ENCODE measurements at places on chromosomes 4 and X. TPM values are rescaled to one million over a fixed set of nuclear protein-coding genes. Genes with fewer than 3 reads are reported as not detected.

DNA sequence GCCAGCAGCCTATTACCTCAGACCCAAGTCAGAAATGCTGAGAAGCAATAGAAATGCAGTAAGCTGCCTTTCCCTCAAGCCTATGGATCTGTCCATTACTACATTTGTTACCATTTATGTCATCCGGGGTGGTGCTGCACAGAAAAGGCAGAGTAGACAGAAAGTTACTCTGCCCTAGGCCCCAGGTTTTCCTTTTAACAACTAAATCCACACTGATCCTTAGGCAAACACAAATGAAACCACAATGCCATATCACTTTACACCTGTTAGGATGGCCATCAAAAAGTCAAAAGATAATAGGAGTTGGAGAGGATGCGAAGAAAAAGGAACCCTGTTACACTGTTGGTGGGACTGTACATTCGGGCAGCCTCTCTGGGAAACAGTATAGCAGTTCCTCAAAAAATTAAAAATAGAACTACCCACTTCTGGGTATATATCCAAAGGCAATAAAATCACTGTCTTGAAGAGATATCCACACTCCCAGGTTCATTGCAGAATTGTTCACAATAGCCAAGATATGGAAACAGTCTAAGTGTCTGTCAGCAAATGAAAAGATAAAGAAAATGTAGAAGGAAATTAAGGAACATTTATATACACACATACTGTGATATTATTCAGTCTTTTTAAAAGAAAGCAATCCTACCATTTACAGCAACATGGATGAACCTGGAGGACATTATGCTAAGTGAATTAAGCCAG lies 186.3 kb downstream of the NWD2 start:
- DNase-seq = no peak

The KLHL4 gene
- not detected for total RNA-seq

DNA sequence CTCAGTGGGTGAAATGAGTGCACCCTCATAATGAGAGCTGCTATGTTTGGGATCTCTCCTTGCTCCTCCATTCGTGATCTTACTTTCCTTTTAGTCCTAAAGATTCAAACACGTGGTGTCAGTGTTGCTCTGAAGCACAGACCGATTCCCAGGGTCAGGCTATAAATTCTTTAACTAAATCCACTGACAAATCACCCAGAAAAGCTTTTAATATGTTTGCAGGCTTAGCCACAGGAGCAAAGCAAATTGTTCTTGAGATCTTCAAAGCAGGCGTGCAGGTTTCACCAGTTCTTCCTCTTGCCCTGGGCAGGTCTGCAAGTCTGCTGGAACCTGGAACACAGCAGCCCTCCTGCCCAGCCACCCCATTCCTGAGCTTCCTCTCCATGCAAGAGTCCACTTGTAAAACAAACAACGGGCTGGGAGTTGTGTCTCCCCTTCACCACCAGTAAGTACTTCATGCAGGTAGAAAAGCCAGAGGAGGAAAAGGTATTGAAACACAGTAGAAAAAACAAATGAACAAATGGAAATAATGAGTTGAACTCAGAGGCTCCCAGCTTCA lies 70.1 kb upstream of the ENPP6 start:
- DNase-seq = no peak

- DNase-seq = no peak
Observed at GRCh38 chr4:26785312-26785711, 75.3 kb upstream of the STIM2 start.

GRCh38 chr4:74531963-74532794 lies 87.2 kb downstream of the AREG start:
- DNase-seq = peak; percentile 1

DNA sequence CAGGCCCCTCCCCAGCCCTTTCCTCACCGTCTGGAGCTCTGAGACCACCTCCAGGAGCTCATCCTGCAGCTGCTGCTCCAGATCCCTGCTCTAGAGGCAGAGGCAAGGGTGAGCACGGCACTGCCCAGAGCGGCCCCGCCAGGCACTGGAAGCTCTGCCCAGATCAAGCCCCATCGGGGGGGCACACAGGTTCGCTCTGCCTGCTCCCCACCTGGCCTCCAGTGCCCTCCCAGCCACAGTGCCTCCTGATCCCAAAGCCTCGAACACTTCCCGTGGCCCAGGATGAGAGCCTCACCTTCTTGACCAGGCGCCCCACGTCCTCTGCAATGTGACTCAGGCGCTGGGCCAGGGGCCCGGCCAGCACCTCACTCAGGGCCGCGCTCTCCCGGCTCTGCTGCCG lies 5.0 kb downstream of the ARHGAP4 start:
- DNase-seq = no peak

- DNase-seq = no peak
Observed at GRCh38 chr4:37467824-37468223, 218.4 kb downstream of the RELL1 start.
